ENCODE measurements at places on chromosomes 4 and X.

- DNase-seq: peak; percentile 60
Measured at GRCh38 chrX:102515975-102516941, at the start of gene TMSB15A. TMSB15A (minus strand) TSS chrX:102516739.

- no peak for DNase-seq
Measured at GRCh38 chr4:105022811-105023667, 123.6 kb upstream of the TET2 start.

- no peak for DNase-seq
Measured at GRCh38 chr4:155667222-155667567, 547 bp downstream of the GUCY1A1 start.

DNA sequence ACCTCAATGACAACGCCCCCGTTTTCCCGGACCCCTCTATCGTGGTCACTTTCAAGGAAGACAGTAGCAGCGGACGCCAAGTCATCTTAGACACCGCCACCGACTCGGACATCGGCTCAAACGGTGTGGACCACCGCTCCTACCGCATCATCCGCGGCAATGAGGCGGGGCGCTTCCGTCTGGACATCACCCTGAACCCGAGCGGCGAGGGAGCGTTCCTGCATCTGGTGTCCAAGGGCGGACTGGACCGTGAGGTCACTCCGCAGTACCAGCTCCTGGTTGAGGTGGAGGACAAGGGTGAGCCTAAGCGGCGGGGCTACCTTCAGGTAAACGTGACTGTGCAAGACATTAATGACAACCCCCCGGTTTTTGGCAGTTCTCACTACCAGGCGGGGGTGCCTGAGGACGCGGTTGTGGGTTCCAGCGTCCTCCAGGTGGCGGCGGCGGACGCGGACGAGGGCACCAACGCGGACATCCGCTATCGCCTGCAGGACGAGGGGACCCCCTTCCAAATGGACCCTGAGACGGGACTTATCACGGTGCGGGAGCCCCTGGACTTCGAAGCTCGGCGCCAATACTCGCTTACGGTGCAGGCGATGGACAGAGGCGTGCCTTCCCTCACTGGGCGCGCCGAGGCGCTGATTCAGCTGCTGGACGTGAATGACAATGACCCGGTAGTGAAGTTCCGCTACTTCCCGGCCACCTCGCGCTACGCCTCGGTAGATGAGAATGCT, 2.2 kb downstream of the FAT4 start:
- peak; percentile 54 for DNase-seq

DNA sequence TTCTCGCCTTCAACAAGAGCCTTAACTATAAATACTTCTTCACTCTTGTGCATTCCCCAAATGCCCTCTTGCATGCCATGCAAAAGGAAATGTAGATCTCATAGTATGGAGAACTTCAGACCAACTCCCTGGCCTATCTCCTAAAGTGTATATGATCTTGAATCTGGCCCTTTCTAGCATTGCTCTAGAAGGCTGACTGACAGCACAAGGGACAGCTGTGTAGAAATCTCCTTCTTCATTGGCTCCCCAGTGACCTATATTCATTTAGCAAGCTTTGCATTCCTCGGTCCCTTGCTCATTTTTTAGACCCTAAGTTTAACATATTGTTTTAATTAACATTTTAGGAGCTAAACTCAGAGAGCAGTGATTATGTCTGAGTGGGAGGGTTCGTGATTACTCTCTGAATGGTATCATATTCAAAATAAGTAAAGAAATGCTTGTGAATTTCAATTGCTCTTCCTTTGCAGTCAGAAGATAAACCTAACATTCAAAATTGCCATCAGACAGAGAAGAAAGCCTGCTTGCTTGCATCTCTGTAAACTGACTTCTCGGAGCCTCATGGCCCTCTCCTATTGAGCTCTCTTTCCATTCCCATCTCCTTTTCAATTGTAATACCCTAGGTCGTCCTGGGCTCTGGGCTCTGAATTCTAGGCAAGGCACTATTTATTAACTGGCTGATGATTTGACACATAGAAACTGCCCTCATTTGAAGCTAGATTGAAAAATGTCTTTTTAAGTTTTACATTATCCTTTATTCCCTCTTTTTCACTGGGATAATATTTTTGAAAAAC, 120.3 kb upstream of the PRKG2 start:
- no peak for DNase-seq

GRCh38 chr4:168622600-168622999, 125.7 kb downstream of the PALLD start:
- no peak for DNase-seq

DNA sequence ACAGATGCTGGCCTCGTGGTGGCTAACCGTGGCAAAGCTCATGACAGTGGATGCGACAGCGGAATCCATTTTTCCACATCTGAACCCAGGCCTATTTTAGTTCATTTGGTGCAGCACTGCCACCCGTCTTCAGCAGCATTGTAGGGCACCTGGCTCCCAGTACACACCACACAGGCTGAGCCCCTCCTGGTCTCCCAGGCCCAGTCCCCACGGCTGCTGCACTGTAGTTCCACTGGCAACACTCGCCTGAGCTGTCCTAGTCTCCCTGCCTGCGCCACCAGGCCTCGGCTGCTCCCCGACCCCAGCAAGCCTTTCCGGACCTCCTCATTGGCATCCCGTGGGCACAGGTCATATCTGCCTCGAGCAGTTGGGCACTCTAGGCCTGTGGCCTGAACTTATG, 76.2 kb downstream of the MTMR1 start:
- DNase-seq: no peak

DNA sequence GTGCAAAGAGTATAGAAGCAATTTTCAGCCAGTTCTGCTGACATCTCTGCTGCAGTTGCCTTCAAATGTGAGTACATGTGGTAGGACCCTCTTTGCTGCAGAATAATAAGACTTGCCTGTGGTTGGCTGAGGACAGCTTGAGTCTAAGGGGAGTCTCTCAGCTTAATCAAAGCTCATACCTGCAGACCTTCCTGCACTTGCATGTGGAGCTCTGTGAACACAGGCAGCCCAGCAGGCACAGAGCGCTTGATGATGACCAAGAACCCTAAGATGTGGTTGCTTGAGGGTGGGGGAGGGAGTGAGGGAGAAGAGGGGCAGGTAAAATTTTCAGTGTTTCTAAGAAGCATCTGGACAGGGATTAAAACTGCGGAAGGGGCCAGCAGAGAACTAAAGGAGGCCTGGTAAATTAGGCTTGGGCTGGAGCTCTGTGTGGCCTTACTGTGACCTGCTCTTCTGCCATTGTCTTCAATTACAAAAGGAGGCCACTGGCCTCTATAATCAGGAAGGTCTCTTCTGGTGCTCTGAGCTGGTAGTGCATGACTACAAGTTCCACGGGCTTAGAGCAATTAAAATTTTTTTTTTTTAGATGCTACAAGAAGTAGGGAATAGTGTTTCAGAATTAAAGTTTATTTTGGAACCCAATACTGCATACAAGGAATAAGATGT, 59.9 kb upstream of the CHRNA9 start:
- no peak for DNase-seq

DNA sequence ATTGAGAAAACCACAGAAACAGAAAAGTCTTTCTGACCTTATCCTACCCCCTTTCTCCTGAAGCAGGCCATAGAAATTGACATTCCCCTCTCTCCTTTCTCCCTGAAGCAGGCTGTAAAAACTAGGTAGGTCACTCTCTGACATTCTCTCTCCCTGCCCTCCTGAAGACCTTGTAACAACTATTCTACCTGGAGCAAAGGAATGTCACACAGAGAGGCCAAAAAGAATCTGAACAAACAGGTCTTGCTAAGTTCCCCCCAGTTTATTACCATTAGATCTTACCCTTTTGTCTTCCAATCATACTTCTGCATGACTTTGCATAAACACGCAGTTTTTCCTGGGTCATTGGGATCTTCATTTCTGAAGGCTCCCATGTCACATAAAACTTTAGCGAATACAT, 198.3 kb upstream of the GYPA start:
- DNase-seq: no peak

- no peak for DNase-seq
Measured at GRCh38 chr4:105807496-105807895, 87.8 kb upstream of the NPNT start.

GRCh38 chr4:39023059-39023458, 9.2 kb downstream of the TMEM156 start:
- no peak for DNase-seq

All from hepatic stellate cell (primary cell).